ENCODE measurements at places on chromosomes 2 and 18.

- no peaks in the 10 kb centered on the region for H3K4me1 ChIP-seq
- no peaks in the 10 kb centered on the region for H3K36me3 ChIP-seq
- H3K27ac ChIP-seq = no peak overlapping the region
These were observed 8.2 kb downstream of the DPP4 start for GRCh38 chr2:162065767-162066166.

DNA sequence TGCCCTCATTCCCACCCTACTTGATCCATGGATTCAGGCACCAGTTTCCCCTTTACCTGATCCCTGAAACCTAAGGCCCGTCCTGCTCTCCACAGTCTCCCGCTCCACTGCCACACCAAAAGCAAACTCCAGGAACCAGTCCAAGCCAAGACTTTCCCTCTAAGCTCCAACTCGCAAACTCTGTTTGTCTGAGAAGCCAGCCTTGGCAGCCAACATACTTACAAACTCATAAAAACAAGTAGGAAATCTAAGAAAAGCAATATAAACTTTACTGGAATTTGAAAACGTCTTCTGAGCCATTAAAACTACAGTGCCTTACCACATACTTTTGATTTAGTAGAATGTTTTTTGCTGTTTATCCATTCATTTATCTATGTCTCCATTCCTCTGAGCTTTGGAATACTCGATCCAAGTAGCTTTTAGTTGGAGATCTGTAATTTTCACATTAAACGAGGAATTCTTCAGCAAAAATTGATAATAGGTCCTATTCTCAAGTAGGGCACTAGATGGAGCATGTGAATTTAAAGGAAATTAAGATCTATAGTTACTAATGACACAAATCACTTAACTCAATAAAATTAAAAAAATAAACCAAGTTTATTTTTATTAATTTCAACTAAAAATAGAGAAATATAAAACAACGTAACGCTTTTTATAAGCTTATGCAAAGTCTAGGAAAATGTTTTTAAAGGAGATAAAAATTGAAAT, 199.7 kb downstream of the MYO3B start:
- no peaks in the 10 kb centered on the region for H3K36me3 ChIP-seq
- no peaks in the 10 kb centered on the region for H3K27me3 ChIP-seq
- DNase-seq = no peak
- H3K4me3 ChIP-seq = no peak overlapping the region

GRCh38 chr2:169976335-169976851, 149.1 kb downstream of the UBR3 start:
- no peak overlapping the region for H3K27ac ChIP-seq
- no peak overlapping the region for H3K4me3 ChIP-seq
- H3K27me3 ChIP-seq = no peaks in the 10 kb centered on the region
- no peak for DNase-seq
- peaks cover 26% of the 10 kb centered on the region for H3K36me3 ChIP-seq

DNA sequence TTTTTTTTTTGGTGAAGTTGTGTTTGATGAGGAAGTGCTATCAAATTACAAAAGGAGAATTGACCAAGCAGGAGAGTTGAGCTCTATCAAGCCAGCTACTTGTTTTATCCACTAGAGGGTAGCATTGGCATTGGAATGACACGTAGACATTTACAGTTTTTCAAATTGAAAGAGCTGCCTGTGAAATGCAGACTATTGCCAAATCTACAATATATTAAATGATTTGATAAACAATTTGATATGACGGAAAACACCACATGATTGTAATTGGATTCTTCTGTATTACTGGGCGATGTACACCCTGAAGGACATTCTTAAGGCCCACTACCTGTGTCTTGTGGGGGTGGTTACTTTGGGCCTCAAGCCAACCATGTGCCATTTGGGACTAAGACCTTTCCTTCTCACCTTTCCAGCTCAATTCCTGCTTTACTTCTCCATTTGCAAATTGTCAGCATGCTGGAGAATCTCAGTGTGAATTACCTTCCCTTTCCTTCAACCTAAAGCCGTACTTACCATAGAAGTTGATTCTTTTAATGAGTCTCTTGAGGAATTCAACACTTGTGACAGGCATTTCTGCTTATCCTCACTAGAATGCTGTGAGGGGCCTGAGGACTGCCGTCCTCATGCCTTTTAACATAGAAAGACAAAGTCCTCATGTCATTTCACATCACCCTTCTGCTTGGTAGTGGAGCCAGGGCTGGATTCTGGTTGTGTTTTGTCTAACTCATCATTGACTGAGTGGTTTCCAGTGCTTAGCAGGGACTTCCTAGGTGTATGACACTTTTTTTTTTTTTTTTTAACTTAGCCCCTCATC, 134.8 kb upstream of the THUMPD2 start:
- DNase-seq = peak; percentile 84
- H3K27me3 ChIP-seq = no peaks in the 10 kb centered on the region
- H3K4me1 ChIP-seq = no peaks in the 10 kb centered on the region
- H3K27ac ChIP-seq = no peak overlapping the region
- no peaks in the 10 kb centered on the region for H3K36me3 ChIP-seq
- H3K4me3 ChIP-seq = no peak overlapping the region

- no peaks in the 10 kb centered on the region for H3K27me3 ChIP-seq
- peaks cover 4% of the 10 kb centered on the region for H3K4me1 ChIP-seq
- no peak overlapping the region for H3K27ac ChIP-seq
- no peaks in the 10 kb centered on the region for H3K36me3 ChIP-seq
- H3K4me3 ChIP-seq = peak overlapping the region; percentile 63
- peak; percentile 52 for DNase-seq
These were observed 56.8 kb downstream of the ASAP2 start for GRCh38 chr2:9263428-9263827.

DNA sequence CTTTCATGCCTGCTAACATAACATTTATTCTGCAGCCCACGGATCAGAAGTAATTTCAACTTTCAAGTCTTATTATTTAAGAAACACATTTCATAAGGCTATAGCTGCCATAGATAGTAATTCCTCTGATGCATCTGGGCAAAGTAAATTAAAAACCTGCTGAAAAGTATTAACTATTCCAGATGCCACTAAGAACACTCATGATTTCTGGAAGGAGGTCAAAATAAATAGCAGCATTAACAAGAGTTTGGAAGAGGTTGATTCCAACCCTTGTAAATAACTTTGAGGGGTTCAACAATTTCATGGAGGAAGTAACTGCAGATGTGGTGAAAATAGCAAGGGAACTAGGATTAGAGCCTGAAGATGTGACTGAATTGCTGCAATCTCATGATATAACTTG, 77.6 kb downstream of the CCDC148 start:
- no peak overlapping the region for H3K27ac ChIP-seq
- no peaks in the 10 kb centered on the region for H3K36me3 ChIP-seq
- no peak for DNase-seq
- H3K4me1 ChIP-seq = no peaks in the 10 kb centered on the region

- H3K27ac ChIP-seq = no peak overlapping the region
- no peak overlapping the region for H3K4me3 ChIP-seq
These were observed 1362.7 kb upstream of the CHAC2 start for GRCh38 chr2:52404866-52405265.

DNA sequence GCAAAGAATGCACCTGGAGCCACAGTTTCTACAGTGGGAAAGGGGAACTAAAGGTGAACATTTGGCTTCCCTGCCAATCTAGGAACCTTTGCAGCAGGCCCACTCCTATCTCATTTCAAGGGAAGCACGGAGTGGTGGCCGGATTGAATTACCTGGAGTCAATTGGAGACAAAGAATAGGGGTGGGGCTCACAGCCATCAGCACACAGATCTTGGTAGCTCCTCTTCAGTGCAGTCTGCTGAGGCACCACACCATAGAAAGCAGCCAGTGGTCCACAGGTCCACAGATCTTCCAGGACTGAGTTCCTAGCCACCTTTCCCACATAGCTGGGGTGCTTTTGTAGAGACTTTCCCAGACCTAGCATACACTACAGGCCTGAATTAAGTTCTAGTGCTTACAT, 43.5 kb upstream of the NXPH2 start:
- no peak overlapping the region for H3K27ac ChIP-seq
- no peak overlapping the region for H3K4me3 ChIP-seq
- no peaks in the 10 kb centered on the region for H3K36me3 ChIP-seq
- peaks cover 8% of the 10 kb centered on the region for H3K4me1 ChIP-seq
- DNase-seq = no peak
- no peaks in the 10 kb centered on the region for H3K27me3 ChIP-seq

GRCh38 chr2:54161660-54162424, 46.4 kb downstream of the ACYP2 start:
- no peaks in the 10 kb centered on the region for H3K36me3 ChIP-seq
- H3K4me3 ChIP-seq = no peak overlapping the region
- peak; percentile 4 for DNase-seq
- H3K4me1 ChIP-seq = no peaks in the 10 kb centered on the region
- H3K27me3 ChIP-seq = no peaks in the 10 kb centered on the region

GRCh38 chr18:39211461-39211860, 1645.9 kb upstream of the CELF4 start:
- no peak for DNase-seq
- no peaks in the 10 kb centered on the region for H3K27me3 ChIP-seq
- H3K36me3 ChIP-seq = no peaks in the 10 kb centered on the region
- no peak overlapping the region for H3K27ac ChIP-seq

DNA sequence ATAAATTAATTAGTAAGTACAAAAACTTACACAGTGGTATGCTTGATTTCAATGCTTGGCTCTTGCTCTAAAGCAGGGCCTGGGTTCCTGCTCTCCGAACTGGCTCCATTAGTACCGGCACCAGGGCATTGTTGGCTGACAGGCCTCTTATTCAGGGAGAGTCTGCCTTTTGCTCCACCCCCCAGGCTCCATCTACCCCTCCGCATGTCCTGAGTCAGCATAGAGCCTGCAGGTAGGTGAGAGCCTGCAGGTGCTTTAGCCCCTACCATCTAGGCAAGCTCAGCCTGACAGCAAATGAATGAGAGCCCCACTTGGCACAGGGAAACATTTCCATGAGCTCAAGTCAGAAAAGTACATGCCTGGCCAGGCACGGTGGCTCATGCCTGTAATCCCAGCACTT, 35.1 kb upstream of the EFHD1 start:
- DNase-seq = no peak
- no peaks in the 10 kb centered on the region for H3K27me3 ChIP-seq
- no peak overlapping the region for H3K4me3 ChIP-seq
- no peak overlapping the region for H3K27ac ChIP-seq

GRCh38 chr18:59094569-59094968, 45.1 kb upstream of the SEC11C start:
- H3K27me3 ChIP-seq = peaks cover 2% of the 10 kb centered on the region
- no peaks in the 10 kb centered on the region for H3K4me1 ChIP-seq
- H3K4me3 ChIP-seq = no peak overlapping the region
- DNase-seq = no peak

DNA sequence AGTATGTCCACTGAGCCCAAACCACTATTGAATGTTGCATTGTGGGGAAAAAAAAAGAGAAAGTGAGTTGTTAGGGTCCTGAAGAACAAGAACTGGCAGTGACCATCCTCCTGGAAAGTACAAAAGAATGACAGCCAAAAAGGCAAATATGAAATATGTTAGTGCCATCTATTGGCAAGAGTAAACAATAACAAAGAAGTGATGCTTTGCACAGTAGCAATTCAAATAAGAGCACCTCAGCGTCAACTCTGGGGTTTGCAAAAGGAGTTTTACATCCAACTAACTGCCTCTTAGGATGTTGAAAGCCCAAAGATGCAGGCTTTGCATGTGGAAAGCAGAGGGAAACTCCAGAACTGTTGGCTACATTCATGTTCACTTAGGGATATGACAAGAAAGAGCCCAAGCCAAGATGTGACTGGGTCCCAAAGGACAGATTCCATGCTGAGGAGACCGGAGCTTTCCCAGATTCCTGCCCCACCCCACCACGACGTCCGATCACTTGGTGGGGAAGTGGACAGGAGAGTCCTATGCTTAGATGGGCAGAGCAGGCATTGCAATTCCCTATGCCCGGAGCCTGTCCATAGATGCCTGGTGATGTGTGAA, 15.6 kb downstream of the TRABD2A start:
- no peak overlapping the region for H3K27ac ChIP-seq
- no peaks in the 10 kb centered on the region for H3K36me3 ChIP-seq
- no peaks in the 10 kb centered on the region for H3K4me1 ChIP-seq
- DNase-seq = peak; percentile 38
- no peak overlapping the region for H3K4me3 ChIP-seq
- no peaks in the 10 kb centered on the region for H3K27me3 ChIP-seq

- DNase-seq = no peak
These were observed 853.9 kb downstream of the NRXN1 start for GRCh38 chr2:50178050-50178449.

- no peak for DNase-seq
- H3K4me3 ChIP-seq = no peak overlapping the region
- H3K4me1 ChIP-seq = no peaks in the 10 kb centered on the region
- H3K36me3 ChIP-seq = no peaks in the 10 kb centered on the region
- H3K27me3 ChIP-seq = no peaks in the 10 kb centered on the region
- H3K27ac ChIP-seq = no peak overlapping the region
These were observed 76.3 kb downstream of the ANTXR1 start for GRCh38 chr2:69089266-69089665.

DNA sequence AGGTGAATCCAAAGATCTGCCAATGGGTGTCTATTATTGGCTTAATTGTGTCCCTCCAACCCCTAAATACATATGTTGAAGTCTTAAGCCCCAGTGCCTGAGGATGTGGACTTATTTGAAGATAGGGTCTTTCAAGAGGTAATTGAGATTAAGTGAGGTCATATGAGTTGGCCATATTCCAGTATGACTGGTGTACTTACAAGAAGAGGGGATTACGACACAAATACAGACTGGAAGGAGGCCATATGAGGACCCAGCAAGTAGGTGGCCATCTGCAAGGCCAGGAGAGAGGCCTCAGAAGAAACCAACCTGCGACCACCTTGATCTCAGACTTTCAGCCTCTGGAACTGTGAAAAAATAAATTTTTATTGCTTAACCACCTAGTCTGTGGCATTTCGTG, 121.1 kb upstream of the FN1 start:
- no peak overlapping the region for H3K27ac ChIP-seq
- DNase-seq = no peak
- H3K36me3 ChIP-seq = no peaks in the 10 kb centered on the region
- no peaks in the 10 kb centered on the region for H3K4me1 ChIP-seq
- no peak overlapping the region for H3K4me3 ChIP-seq
- no peaks in the 10 kb centered on the region for H3K27me3 ChIP-seq

GRCh38 chr2:110804915-110805314, 72.5 kb downstream of the ACOXL start:
- H3K27ac ChIP-seq = no peak overlapping the region
- DNase-seq = peak; percentile 97
- H3K4me1 ChIP-seq = peaks cover 2% of the 10 kb centered on the region
- H3K4me3 ChIP-seq = no peak overlapping the region
- H3K27me3 ChIP-seq = no peaks in the 10 kb centered on the region

DNA sequence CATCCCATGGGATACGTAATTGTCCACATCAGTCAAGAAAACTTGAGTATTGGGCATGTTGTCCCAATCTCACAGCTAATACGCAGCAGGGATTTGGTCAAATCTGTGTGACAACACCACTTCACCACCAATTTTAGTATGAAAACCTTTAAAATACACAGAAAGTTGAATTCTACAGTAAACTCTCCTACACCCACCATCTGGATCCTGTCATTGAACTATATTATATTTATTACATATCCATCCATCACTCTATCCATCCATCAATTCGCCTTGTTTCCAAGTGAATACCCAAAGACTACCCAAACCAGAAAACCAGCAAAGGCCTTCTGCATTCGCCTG, 846 bp upstream of the FKBP7 start:
- DNase-seq = no peak
- peaks cover 45% of the 10 kb centered on the region for H3K4me1 ChIP-seq
- no peaks in the 10 kb centered on the region for H3K36me3 ChIP-seq

GRCh38 chr2:232477751-232478510, 9.7 kb downstream of the ECEL1 start:
- H3K27me3 ChIP-seq = peaks cover 27% of the 10 kb centered on the region
- no peak overlapping the region for H3K4me3 ChIP-seq
- no peaks in the 10 kb centered on the region for H3K36me3 ChIP-seq
- no peak for DNase-seq

- H3K27ac ChIP-seq = no peak overlapping the region
- H3K27me3 ChIP-seq = no peaks in the 10 kb centered on the region
- DNase-seq = no peak
- no peaks in the 10 kb centered on the region for H3K36me3 ChIP-seq
- H3K4me1 ChIP-seq = no peaks in the 10 kb centered on the region
- no peak overlapping the region for H3K4me3 ChIP-seq
These were observed 248.9 kb upstream of the THUMPD2 start for GRCh38 chr2:40027968-40028367.
